ENCODE measurements at places on chromosomes 6 and 20.

DNA sequence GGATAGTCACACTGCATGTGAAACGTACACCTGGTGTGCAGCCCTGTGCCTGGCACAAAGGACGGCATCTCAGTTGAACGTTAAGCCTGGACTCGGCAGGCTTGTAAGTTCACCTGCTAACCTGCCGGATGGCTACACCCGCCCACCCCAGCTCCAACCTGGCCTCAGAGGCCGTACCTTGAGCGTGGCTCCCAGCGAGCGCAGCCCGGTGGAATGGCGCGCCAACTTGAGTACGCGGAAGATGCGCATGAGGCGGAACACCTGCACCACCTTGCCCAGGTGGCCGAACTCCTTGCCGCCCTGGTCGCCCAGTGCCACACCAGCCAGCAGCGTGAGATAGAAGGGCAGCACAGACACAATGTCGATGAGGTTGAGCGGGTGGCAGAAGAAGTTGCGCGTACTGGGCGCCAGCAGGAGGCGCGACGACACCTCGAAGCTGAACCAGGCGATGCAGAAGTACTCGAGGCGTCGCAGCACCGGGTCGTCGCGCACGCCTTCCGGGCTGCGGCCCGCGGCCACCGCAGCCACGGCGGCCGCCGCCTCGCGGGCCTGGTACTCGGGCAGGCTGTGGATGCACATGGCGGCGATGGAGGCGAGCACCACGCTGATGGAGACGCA is 3.3 kb downstream of the KCNS1 start:
- peak; percentile 47 for DNase-seq

DNA sequence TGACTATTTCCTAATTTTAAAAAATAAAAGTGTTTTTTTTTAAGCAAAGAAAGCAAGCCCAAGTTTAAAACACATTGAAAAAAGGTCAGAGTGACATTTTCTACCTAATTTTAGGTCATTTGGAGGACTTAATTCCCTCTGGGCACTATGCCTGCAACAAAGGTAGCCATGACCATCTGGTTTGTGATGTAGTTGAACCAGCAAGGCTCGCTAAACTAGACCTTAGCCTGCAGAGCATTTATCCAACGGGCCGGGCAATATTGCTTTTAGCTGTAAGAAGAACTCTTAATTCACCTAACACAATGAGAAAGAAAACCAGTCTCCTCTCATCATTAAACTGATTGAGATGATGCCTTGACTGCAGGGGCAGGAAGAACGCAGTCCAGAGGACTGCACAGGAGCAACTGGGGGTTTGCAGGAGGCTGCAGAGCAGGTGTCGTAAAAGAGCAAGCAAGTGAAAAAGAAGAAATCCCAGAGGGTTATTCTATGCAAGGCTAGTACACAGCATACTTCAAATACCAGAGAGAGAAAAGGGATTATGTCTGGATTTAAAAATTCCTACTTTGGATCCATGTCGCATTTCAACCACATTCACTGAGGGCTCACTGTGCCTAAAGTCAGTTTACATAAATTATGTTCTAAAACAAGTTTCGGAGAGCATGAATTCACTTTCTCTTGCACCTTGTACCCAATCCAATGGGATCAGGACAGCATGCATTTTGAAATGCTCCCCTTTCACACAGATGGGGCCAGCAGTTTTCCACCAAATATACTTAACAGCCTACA is 12.8 kb downstream of the TRAF3IP2 start:
- DNase-seq: no peak

DNA sequence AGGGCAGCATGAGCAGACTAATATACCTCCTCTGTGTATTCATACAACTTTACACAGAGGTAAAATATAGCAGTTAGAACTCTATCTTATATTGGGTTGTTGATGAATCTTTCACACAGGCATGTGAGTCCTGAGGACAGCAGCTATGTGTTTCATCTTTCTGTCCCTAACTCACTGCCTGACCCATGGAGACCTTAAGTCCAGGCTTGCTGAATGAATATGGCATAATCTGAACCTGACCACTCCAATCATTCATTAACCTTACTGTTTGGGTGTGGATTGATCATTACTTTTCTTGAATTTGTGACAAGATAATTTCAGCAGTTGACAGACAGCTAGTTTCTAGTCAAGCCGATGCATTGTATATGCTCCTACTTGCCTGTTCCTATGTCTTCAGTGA is 27.3 kb upstream of the TSPYL1 start:
- no peak for DNase-seq

DNA sequence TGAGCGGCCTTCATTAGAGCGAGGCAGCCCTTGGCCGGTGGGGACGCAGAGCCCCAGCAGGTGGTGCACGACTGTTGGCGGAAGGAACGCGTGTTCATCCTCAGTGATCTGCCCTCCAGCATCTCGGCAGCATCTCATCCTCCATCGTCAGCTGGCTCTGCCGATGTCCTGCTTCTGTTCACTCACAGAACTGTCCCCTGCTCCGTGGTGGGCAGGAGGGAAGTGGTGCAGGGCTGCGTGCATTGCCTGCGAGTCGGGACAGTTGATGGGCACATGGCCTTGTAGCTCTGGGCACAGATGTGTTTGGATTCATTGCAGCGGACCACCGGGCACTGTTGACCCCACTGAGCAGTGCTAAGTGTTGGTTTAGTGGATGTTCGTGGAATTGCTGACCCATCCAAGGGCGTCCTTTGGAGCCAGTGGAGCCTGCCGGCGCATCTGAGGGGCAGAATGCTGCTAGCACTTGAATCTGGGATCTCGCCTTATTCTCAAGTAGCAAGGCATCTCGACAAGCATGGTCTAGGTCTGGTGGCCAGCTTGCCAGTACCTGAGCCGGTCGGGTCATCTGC is 6.7 kb upstream of the SLC17A9 start:
- no peak for DNase-seq

Measured in activated CD4-positive, alpha-beta T cell treated with anti-CD3 and anti-CD28 coated beads, Interleukin-2, amount 50 U/mL, for 48 hours (primary cell).